D721Med (cell line): ENCODE measurements at places on chromosomes 3 and 15.

DNA sequence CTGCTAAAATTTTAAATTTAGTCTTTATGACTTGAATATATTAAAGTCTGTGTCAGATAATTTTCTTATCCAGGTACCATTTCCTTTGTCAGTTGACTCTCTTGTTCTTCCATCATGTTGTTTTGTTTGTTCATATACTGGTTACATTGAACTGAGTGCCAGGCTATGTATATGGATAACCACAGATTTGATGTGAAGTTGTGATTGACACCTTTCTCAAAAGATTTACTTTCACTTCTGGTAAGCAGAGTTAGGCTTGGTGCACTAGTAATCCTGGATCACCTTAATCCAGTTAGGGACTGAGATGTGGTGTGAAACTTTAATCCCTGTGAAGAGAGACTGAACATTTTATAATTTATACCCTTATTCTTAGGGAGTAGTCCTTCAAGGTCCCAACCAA, 99.4 kb downstream of the ADAM10 start:
- no peak for DNase-seq

- DNase-seq, result no peak
Measured at GRCh38 chr3:10238345-10239183, 9.7 kb upstream of the TATDN2 start.

GRCh38 chr3:54299169-54299935, 177.0 kb downstream of the CACNA2D3 start:
- no peak for DNase-seq

GRCh38 chr3:127175272-127175671, 17.7 kb upstream of the PRR23E start:
- no peak for DNase-seq

DNA sequence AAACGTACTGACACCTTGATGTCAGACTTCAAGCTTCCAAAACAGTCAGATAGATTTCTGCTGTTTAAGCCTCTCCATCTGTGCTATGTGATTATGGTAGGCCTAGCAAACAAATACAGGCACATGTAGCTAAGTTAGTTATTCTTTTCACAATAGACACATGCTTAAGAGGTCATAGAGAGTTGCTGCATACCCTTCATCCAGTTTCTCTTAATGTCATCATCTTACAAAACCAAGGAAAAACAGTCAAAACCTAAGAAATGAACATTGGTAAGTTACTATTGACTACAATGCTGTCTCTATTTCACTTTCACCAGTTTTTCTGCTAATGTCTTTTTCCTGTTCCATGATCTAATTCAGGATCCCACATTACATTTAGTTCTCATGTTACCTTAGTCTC, 946.8 kb downstream of the TUSC7 start:
- DNase-seq, result no peak

- peak; percentile 76 for DNase-seq
Measured at GRCh38 chr15:74307827-74308811, 59.3 kb downstream of the CYP11A1 start.

DNA sequence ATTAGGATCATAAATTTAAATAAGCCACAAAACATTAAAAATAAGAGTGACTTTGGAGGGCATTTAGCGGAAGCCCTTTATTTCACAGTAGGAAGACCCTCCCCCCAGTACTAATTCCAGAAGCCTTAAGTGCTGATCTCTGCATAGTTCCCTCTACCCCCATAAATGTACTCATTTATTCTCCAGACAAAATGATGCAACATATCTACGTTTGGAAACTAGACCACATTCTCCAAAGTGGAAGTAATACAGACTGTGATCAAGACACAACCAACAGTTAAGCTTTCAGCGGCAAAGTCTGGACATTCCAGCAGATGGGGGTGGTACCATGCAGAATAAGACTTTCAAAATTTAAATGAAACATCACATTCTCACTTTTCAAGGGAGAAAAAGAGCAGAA, 44.8 kb upstream of the RPS17 start:
- no peak for DNase-seq

- no peak for DNase-seq
Measured at GRCh38 chr3:188507244-188507720, 353.3 kb downstream of the LPP start.

- no peak for DNase-seq
Measured at GRCh38 chr3:125349556-125350165, 25.5 kb downstream of the ZNF148 start.

DNA sequence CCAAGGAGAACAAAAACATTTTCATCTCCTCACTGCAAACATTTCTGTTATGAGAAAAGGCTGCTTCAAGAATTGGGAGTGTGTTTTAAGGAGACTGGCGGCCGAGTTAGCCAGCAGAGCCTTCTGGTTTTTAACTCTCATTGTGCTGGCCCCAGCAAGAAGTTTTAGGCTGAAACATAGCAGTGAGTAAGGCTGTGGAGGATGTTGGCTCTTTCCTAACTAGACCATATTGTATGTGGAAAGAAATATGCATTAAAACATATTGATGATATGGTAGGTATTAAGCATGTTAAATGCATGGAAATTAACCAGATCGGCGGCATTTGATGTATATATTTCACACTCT, 90.7 kb downstream of the TIGIT start:
- DNase-seq, result no peak

DNA sequence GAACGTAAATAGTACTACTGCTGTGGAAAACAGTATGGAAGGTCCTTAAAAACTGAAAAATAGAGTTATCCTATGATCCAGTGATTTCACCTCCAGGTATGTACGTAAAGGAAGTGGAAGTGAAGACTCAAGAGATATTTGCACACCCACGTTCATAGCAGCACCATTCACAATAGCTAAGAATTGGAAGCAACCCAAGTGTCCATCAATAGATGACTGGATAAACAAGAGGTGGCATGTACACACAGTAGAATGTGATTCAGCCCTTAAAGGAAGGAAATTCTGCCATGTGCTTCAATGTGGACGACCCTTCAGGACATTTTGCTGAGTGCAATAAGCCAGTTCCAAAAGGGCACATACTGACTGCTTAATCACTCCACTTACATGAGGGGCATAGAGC, 188.3 kb downstream of the APBA2 start:
- no peak for DNase-seq

- DNase-seq, result no peak
Measured at GRCh38 chr3:128873244-128874022, 6.0 kb upstream of the ACAD9 start.

DNA sequence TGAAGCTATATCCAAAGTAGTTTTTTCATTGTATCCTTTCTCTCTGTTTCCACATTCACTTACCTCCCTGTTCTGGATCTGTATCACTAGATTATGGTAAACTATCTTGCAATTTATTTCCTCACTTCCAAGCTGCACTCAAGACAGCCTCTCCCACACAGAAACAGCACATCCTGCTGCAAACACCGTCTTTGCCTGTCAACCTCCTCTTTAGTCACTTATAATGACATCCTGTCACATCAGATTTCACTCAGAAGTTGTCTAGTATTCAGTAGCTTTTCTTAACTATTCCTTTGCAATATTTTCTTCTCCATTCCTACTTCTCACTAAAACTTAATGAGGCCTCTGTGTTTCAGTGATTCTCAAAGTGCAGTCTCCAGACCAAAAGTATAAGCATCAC, 490.8 kb downstream of the IGSF11 start:
- DNase-seq, result no peak

DNA sequence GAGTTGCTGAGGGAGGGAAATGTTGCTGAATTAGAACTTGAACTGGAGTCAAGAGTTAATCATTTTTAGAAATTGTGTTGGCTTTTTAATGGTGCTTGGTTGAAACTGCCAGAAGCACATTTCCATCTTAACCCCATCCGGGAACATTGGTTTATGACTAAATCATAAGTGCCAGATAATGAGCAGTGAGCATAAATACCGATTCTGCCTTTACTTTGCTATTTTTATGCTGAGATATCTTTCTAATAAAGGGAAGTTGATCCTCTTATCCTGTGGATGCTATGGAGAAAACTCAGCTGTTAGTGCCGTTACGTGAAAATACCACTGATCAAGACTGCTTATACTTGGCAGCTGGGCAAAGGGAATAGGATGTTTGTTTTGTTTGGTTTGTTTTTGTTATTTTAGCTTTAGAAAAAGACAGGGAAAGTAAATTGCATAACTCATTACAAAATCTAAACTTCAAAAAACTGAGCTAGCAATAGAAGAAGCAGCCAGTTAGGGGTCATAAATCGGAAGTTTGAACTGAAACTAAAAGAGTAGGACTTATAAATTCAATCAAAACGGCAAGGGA, 813.1 kb downstream of the NAALADL2 start:
- no peak for DNase-seq

- DNase-seq, result no peak
Measured at GRCh38 chr3:143897576-143898295, 49.5 kb upstream of the SLC9A9 start.

DNA sequence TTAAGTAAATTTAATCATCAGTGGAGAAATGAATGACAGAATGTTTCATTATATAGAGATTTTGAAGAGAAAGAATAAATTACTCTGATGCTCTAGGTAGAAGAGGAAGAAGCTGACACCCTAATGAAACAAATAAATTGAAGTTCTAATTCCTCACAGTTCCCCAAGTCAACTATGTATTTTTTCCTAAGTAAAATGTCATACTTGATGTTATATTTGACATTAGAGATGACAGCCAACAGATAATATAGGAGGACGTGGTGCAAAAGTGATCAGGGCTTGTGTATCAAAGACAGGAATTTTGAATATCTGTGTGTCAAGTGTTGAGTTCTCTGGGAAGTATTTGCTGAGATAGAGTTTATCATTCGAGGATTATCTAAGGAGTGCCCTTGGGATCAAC, 81.2 kb upstream of the CADPS start:
- no peak for DNase-seq

- no peak for DNase-seq
Measured at GRCh38 chr15:72423256-72423655, 25.2 kb downstream of the TMEM202 start.

DNA sequence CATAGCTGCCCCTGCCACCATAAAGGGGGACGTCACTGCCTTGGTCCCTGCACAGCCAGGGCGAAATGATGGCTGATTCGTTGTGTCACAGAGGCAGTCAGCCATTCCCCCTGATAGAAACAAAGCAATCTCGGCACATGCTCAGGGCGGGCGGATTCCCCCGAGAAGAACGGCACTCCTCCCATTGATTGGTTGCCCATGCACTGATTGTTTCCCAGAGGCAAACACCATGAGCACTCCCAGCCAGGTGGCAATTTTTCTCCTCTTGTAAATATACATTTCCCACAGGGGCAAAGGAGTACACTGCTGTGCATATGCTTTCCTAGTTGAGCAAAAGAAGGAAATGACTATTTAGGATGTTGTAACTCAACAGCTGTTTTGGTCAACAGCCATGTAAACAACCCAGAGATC, 56.5 kb downstream of the KY start:
- no peak for DNase-seq

GRCh38 chr3:67783281-67784250, 129.2 kb upstream of the SUCLG2 start:
- DNase-seq, result no peak

- no peak for DNase-seq
Measured at GRCh38 chr3:66128623-66129022, 89.9 kb upstream of the MAGI1 start.

DNA sequence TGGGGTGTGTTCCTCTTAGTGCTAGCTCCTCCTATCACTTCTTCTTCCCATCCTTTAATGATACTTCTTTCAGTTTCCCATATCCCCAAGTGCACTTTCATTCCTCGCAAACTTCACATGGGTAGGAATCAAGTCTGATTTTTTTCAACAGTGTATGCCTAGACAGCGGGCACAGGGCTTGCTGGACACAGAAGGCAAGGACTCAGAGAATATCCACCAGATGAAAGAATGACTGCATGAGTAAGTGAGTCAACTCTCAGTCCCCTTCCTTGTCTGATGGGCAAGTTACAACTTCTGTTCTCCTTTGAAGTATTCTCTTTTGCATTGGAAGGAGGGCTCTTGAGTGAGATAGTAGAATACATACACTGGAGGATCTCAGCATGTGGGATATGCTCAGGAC, 3.1 kb upstream of the SQOR start:
- no peak for DNase-seq

- DNase-seq, result no peak
Measured at GRCh38 chr3:126530171-126531050, 6.5 kb downstream of the CHST13 start.

- DNase-seq, result no peak
Measured at GRCh38 chr3:138082085-138082991, 33.1 kb downstream of the DZIP1L start.

GRCh38 chr3:187799942-187800641, 54.8 kb upstream of the BCL6 start:
- DNase-seq, result no peak

GRCh38 chr3:23726811-23727548, 78.8 kb upstream of the UBE2E1 start:
- no peak for DNase-seq

DNA sequence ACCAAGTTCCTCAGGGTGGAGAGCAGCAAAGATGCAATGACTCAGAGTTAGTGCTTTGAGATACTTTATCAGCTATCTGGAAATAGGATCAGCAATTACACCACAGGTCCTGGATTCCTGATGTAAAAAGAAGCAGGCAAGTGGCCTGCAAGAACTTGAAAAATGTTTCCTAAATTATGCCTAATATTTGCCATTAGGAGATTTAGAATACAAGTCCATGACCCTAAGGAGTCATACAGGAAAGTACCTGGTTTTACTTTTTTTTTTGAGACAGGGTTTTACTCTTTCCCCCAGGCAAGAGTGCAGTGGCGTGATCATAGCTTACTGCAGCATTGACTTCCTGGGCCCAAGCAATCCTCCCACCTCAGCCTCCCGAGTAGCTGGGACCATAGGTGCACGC, 78.8 kb upstream of the CRBN start:
- DNase-seq, result no peak
